ENCODE measurements at places on chromosomes 12 and 14.

DNA sequence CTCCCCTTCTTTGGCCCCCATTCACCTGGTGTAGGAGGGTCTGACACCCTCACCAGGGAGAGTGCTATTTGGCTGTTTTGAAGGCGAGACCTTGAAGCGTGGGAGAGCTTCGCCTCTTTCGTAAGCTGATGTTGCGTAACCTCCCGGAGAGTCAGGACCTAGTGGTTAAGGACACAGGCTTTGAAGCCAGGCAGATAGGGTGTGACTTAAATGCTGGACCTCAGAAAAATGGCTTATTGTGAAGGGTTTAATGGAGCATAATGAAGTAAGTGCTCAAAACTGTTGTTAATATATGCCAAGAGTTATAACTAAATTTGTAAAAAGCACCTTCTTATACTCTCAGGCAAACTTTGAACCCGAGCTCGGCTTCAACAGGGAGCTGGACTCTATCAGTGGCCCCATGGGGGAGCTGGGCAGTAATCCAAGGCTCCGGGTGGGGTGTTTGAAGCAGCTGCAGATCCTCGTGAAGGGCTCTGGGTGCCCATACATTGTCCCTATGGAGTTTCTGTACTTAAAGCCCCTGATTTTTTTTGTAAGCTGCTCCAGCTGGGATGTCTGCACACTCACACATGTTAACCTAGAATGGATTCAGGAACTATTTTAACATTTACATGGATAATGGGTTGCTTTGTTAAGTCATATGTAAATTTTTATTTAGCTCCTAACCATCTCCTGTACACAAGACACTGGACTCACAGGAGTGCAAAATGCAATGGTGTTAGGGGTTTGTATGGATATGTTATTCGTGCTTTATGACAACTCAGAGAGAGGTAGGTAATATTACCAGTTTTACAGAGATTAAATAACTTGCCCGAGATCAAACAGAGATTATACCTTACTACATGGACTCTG, 26.0 kb downstream of the PPFIBP1 start:
- no peak for DNase-seq

- no peak for DNase-seq
Observed at GRCh38 chr14:69666112-69666511, 54.7 kb downstream of the SUSD6 start.

DNA sequence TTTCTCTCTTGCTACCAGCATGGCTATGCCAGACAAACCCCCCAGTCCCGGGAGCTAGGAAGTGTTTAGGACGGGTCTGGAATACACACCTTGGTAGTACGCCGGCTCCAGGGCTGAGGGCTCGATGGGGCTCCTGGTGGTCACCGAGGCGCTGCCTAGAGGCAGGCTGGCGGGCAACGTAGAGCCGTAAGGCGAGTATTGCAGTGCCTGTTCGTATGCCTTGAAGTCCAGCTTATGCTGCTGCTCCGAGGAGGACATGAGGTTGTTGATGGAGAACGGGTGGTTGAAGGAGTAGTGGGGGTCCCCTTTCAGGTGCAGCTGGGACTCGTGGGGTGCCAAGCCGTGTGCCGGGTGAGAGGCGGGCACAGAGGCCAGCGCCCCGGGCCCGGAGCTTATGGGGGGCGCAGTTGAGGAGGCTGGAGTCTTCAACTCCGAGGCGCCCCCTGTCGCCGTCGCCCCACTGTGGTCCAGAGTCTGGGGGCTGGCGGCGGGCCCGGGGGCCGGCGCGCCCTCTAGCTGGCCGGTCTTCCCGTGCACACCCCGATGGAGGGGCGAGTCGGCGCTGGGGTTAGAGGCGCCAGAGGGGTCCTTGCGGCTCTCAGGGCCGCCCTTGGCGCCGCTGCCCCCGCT, 3.6 kb downstream of the FOXA1 start:
- no peak for DNase-seq

DNA sequence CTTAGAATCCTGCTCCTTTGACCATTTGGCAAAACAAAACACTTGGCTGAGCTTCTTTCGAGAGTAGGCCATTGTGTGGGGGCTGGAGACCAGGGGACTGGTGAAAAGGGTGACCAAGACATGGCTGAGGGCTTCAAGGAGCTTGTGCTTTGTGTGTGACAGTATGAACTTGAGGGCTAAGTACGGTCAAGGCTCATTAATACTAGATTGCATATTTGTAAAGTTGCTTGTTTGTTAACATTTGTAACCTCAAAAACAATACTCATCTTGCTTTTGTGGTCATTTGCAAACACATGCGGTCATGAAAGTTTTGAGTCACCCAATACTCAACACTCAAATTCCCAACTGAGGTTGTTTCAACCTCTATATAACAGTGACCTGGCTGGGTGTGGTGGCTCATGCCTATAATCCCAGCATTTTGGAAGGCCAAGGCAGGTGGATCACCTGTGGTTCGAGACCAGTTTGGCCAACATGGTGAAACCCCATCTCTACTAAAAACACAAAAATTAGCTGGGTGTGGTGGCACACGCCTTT, 42.5 kb downstream of the ZFYVE26 start:
- DNase-seq: no peak

GRCh38 chr14:79493081-79493645, 718.1 kb downstream of the DIO2 start:
- no peak for DNase-seq

DNA sequence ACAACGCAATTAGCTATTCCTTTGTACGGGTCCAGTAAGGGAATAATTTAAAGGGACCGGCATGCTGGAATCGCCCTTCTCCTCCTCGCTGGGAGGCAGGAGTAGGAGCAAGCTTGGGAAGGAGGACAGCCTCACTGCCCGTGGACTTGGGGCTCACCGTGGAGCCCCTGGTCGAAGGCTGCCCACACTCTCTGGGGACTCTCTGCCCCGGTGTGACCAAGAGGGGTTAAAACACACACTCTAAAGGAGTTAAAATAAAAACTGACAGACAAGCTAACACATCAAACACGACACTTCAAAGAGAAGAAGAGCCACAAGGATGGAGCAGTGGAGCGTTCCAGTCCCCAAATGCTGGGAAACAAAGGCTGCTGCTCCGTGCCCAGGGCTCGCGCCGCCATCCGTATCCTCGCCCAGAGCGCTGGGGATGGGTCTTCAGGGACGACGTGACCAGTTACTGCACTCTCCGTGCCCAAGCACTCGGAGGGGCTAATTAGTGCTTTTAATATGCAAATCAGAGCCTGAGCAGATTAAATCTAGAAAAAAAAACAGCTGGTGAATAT, 123.3 kb downstream of the PAPOLA start:
- DNase-seq: no peak

- no peak for DNase-seq
Observed at GRCh38 chr14:104140463-104141331, 2.3 kb downstream of the KIF26A start.

DNA sequence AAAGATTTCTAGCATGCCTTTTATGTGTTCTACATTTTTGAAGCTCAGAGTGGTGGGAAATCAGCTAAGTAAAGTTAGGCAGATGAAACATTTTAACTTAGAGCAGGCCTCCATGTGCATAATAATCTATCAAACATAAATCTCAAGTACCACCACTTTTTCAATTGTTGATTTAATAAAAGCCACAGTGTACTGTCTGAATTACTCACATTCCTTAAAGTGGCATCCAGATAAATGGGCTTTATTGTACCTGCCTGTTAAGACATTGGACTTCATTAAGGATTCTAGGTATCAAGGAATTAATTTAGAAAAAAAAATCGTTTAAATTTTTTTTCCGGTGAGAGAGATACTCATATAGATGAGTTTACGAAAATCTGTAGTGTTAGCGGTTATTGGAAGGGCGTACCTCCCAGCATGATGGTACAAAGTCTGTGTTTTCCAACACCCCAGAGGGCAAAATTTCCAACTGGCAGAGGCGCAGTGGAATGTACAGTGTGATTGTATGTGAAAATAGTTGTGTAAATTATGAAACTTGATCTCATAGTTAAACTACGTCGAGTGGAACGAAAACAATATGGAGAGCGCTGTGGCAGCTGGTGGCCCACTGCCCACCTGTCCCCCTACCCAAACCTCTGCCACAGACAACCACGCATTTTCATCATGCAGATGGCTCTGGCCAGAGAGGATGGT, 25.0 kb downstream of the ELK3 start:
- DNase-seq: no peak

- no peak for DNase-seq
Observed at GRCh38 chr12:69514845-69515244, 44.7 kb downstream of the FRS2 start.

DNA sequence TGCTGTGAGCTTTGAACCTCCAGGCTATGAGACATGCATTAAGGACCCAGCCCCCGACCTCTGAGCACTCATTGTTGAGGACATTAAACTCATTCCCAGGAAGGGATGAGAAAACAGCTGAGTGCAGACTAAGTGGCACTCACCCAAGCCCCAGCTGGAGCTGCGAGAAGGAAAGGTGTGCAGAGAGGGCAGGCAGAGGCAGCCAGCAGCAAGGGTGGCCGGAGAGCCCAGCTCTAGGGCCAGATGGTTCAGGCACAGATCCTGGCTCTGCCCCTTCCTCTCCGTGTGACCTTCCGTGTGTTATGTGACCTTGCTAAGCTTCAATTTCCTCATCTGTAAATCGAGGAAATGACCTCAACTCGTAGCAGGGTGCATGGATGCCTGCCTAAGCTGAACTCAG, 3.7 kb downstream of the TSPAN11 start:
- no peak for DNase-seq

GRCh38 chr14:95197551-95197950, 40.2 kb upstream of the DICER1 start:
- no peak for DNase-seq

- no peak for DNase-seq
Observed at GRCh38 chr12:103160622-103161021, 203.1 kb downstream of the ASCL1 start.

DNA sequence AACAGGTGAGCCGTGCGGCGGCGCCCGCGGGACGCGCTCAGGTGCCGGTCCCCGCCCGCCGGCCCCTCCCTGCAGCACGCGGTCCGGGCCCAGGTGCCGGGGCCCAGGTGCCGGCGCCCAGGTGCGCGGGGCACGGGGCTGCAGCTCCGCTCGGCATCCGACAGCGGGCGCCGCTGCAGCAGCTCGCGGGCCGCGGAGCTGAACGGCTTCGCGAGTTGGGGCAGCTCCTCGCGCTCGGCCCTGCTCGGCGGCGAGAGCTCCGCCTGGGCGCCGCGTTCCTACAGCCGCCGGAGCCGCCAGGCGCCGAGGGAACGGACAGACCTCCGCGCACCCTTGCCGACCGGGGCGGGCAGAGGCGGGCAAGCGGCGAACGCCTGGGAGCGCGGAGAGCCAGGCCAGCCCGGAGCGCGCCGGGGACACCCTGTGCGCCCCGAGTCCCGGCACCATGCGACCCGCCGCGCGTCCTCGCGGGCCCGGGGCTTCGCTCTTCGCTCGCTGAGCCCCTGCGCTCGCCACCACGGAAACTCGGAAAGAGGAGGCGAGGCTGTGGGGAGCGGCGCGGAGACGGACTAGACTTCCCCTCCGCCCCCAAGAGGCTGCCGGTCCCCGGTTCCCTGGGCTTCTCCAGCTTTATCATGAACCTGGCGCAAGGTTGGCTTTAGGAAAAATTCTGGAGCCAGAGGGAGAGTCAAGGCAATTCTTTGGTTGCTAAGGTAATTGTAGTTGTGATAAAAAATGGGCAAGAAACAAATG, at the start of gene RGS6:
TSS of gene RGS6 (plus strand) at position 201 of the 753 bp plus-strand sequence.
- DNase-seq: peak; percentile 57

- no peak for DNase-seq
Observed at GRCh38 chr12:45273717-45274271, 57.9 kb downstream of the ANO6 start.

GRCh38 chr12:47385653-47386052, 305.9 kb upstream of the AMIGO2 start:
- no peak for DNase-seq

- no peak for DNase-seq
Observed at GRCh38 chr14:59098377-59098776, 90.1 kb upstream of the DAAM1 start.

DNA sequence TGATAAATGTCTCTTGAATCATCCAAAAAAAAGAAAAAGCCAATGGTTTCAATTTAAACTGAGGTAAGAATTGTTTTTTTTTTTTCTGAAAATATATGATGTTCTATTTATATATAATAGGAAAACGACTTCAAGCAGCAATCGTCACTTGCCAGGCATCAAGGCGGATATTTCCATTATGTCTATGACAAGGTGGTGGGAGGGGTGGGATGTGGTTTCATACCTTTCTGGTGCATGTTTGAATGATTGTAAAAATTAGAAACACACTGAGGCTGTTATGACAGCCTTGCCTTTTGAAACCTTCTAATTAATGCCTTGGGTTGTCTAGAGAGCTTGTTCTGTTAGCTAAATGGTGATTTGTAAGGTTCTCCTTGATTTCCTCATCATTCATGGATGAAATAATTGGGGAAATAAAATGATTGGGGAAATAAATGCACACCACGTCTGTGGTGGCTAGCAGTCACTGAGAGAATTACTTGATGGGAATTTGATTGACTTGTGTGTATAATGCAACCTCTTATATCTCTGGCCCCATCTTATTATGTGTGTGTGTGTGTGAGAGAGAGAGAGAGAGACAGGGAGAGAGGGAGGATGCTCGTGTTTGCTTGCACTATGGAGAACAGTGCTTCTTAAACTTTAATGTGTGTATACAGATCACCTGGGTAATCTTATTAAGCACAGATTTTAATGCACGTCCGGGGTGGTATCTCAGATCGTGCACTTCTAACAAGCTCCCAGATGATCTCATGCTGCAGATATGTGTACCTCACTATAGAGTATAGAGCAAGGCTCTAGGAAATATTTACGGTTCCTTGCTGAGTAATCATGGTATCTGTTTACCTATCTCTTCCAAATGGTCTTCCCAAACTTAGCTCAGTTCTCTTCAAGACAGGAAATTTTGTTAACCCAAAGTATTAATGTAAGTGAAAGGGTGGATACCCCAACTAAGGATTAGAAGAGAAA, 502.6 kb downstream of the DIO2 start:
- DNase-seq: no peak

DNA sequence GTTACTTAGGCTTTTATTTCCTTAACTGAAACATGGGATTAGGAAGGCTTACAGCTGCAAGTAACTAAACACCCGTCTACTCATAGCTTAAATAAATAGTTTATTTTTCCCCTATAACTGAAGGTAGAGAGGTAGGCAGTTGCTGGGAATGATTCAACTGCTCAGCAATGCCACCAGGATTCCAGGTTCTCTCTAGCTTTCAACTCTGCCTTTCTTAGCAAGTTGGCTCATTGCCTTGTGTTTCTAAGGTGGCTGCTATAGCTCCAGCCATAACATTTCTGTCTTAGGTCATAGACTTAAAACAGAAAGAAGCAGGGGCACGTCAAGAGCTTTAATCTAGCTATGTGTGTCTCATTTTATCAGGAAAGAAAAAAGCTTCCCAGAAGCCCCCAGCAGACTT, 103.7 kb upstream of the MDM1 start:
- no peak for DNase-seq

DNA sequence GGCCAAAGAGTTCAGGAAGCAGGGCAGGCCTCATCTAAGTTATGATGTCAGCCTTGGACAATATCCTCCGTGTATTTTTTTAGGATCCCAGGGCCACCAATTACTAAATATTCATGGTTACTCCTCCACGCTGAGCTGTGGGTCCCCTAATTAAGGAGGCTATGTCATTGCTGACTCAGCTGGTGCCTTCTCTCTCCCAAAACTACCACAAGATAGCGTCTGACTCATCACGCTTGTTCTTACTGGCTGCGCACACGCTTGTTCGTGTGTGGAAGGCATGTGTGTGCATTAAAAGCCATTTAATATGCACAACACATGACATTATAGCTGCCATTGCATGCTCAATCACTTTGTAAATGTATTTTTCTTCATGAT, 78.3 kb downstream of the GSC start:
- no peak for DNase-seq

Data from iPS DF 19.7 (cell line).